ENCODE measurements at places on chromosomes 5 and 9.
A peak's percentile ranks its signal among the peaks of the same experiment; 100 is the strongest.

DNA sequence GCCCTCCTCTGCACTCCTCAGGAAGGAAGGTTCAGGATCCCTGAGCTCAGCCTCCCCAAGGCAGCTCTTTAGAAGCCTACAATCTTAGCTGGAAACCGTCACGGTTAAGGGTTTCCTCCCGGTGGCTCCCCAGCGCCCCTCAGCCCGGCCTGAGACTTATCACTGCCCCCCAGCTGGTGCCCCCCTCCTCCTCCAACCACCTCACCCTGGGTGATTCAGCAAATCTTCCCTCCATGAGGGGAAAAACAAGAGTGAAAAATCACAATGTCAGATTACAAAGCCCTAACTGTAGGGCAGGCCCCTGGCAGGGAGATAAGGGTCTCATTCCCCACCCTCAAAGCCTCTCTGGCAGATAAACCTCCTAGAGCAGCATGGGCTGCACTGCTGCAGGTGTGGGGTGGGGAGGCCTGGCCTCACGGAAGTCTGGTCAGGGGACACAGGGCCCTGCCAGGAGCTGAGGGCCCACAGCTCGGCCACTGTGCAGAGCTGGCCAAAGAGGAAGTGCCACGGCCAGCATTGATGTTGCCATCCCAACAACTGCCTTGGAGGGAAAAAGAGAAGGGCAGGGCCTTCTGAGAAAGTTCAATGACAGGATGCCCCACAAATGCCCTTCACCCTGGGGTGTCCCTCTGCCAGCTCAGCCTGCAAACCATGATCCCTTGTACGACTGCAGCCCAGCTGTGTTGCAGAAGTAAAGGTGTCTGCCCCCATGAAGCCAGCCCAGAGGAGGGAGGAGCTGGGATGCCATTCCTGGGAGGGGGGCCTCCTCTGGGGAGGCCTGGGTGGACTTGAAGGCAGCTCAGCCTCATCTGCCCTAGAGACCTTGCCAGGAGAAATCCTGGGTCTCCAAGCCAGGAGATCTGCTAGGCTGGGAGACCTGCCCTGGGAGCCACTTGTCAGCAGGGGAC, 25.9 kb downstream of the GFI1B start:
- DNase-seq = peak; percentile 96

GRCh38 chr5:160573318-160573717, 151.7 kb downstream of the PTTG1 start:
- no peak for DNase-seq

DNA sequence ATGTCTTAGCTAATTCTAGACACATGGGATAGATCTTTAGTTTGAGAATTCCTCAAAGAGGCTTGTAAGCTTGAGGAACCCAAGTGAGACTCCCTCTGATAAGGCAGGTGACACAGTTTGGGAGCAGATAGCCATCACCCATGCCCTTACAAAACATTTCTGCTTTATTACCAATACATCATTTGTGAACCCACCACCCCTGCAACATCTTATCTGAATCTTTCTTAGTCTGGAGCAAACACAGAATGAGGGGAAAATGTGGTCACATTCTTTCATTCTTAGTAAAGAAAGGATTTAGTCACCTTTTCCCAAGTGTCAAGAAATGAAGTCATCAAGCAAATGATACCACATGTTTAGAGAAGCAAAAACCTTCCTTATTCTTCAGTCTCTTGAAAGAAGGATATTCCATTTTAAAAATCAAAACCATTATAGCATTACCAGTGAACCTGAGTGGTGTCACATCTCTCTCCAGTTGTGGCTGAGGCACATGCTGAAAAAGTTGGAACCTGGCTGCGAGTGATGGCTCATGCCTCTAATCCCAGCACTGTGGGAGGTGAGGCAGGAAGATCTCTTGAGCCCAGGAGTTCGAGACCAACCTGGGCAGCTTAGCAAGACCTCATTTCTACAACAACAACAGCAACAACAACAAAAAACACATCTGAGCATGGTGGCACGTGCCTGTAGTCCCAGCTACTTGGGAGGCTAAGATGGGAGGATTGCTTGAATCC, 65.9 kb downstream of the PRKACG start:
- DNase-seq = peak; percentile 17

GRCh38 chr5:472076-472655, 29.2 kb downstream of the EXOC3 start:
- peak; percentile 40 for DNase-seq

DNA sequence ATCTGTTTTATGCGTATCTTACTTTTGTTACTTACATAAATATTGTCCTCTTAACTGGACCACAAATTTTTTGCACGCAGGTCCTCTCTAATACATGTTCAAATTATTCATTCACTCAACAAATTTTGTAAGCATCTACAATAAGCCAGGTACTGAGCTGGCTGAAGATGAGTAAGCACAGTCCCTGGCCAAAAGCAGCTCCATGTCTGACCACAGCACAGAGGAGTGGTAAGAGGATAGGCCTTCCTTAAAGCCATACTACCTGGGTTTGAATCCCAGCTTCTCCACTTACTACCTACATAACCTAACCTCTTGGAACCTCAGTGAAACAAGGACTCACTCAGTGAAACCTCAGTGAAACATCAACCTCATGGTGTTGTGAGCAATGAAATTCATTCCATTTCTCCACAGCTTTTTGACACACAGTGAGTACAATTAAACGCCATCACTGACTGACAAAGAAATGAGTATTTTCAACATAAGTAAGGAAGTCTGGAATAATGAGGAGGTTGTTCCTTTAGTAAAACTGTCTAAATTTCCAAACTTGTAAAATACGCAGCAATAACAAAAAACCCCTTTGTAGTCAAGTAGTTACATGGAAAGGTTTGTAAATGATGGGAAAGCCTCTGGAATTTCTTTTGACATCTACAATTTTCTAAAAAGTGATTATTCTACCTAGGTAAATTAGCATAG, 15.0 kb downstream of the PTAR1 start:
- no peak for DNase-seq

DNA sequence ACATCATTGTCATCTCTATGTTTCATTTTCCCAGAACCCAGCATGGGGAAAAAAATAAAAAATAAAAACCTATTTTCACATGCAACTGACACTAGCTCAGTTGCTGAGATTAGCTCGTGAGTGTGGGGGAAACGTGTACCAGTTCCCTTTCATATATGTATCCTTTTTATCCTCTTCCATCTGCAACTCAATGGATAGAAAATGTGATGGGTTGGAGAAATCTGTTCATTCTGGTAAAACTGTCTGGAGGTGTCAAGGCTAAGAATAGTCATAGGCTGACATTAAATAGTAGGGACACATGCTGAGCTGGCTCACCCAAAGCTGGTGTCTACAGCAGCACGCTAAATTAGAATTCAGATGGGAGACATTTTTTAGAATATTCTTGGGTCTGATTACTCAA, 519.3 kb downstream of the ELAVL2 start:
- no peak for DNase-seq

DNA sequence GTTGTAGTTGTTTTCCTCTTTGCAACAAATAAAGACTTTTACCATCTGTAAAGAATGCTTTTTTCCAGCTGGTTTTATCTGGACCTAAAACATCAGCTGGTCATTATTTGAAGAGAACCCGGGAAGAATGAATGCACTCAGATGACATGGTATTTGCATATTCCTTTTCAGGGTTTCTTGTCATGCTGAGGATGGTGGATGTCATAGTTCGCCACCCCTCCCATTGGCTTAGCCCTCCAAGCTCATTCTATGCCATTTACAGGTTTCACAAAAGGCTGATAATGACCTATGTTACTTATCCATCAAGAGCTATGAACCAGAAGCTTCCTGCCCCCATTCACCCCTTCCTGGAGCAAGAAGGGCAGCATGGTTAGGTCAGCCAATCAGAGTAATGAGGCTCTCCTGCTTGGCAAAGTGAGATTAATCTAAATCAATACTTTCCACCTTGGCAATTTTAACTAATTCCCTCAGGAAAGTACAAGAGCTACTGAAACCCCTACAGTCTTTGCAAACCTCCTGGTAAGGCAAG, 440.5 kb upstream of the TLE4 start:
- no peak for DNase-seq

- no peak for DNase-seq
These were observed 74.1 kb downstream of the GALNT10 start for GRCh38 chr5:154264549-154265196.

GRCh38 chr5:76224898-76225297, 141.7 kb downstream of the SV2C start:
- no peak for DNase-seq

- no peak for DNase-seq
These were observed 9.5 kb upstream of the BARHL1 start for GRCh38 chr9:132572921-132573320.

DNA sequence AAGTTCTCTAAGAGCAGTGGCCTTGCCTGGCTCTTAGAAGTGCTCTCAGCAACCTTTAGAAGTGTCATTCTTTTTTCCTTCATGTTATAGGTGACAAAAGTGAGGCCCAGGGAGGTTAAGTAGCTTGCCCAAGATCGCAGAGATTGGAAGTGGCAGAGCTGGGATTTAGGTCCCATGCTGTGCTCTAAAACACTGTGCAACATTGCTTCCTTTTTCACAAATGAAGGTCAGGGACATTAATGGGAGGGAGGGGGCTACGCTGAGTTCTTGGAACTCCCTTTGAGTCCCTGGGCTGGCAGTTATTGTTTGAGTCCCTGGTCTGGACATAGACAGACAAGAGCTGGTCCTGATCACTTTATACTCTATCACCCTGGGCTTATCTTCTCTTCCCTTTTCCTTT, 45.3 kb downstream of the PAM start:
- no peak for DNase-seq

DNA sequence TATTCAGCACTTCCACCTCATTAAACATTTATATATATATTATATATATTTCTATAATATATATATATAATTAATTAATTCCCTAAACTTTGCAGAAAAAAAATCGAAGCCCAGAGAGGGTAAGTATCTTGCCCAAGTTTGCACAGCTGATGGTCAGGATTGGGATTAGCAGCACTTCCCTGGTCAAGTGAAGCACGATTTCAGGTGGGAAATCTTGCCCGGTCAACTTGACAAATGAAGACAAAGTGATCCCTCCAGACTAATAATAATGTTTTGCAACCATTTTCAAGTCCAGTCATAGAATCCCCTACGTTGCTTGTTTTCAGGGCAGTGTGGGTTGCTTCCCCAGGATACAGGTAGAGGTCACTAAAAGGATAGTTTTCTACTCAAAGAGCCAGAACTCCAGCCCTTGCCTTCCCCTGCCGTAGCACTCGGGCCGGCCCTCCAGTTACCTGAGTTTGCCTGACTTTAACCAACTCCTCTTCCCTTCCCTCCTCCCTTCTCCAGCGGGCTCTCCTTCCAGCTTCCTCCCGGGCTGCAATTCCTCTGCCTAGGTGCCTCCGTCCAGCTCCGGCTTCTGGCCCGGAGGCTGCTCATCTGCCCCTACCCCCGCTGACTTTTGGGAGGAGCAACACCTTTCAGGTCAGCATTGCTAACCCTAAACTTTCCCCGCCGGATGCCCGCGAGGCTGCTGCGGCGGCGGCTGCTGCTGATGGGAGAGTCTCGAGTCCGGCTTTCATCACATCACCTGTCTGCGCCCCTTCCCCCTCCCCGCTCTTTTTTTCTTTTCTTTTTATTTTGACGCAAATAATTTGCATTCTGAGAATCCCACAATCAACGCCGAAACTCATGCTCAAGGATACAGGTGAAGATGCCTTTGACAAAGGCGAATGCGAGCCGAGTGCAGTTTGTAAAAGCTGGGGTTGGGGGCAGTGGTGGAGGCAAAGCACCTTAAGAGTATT, 930 bp downstream of the PRLR start:
- DNase-seq = peak; percentile 6

GRCh38 chr5:177445052-177445916, 1.3 kb upstream of the PRR7 start:
- peak; percentile 48 for DNase-seq

DNA sequence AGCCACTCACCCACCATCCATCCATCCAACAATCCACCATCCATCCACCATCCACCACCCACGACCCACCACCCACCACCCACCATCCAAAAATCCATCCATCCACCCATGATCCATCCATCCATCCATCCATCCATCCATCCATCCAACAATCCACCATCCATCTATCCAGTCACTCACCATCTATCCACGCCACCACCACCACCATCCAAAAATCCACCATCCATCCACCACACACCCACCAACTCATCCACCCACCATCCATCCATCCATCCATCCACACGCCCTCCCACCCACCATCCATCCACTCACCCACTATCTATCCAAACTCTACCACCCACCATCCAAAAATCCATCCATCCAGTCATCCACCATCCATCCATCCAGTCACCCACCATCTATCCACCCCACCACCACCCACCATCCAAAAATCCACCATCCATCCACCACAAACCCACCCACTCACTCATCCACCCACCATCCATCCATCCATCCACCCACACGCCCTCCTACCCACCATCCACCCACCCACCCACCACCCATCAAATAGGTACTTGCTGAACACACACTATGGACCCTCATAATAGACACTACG, 9.0 kb downstream of the DPH7 start:
- no peak for DNase-seq

- DNase-seq = no peak
These were observed 167.9 kb downstream of the TSSK1B start for GRCh38 chr5:113266913-113267227.

DNA sequence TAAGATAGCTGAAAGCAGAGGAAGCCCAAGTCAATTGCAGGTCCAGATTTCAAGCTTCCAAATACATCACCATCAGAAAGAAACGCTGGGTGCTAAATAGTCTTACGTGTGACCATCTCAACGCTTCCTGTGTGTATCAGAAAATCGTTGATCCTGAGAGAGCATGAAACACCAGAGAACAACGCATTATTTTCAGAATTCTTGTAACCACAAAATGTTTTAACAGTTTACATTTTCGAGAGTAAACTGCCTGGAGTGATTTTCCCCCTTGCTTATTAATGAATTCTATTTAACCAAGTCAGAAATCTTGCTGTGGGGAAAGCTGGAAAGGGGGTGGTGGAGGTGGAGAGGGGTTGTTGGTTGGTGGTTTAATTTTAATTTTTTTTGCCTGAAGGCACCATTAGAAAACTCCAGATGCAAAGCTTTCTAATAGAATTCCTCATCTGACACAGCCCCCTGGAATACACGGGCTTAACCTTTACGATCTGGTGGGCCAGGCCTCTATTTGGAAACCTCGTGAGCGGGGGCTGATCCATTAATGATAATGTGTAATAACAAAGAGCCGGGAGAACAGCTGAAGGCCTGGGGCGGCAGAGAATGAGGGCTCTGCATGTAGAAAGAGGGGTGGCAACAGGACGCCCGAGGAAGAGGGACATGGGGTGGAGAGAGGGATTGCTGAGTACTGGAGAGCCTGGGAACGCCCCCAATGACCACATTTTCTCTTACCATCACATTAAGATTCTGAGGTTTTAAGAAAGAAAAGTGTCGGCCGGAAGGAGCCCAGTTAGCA, 124.5 kb upstream of the NFIB start:
- DNase-seq = no peak

GRCh38 chr5:147621016-147621415, 111.1 kb upstream of the DPYSL3 start:
- no peak for DNase-seq

GRCh38 chr5:78293851-78294247, 649 bp downstream of the AP3B1 start:
- peak; percentile 58 for DNase-seq

- no peak for DNase-seq
These were observed 153.1 kb downstream of the FGF1 start for GRCh38 chr5:142532781-142533176.

Measured in OCI-M1 (cell line).